ENCODE measurements at places on chromosomes 12 and 14. TPM values are rescaled to one million over a fixed set of nuclear protein-coding genes. Genes with fewer than 3 reads are reported as not detected.

DNA sequence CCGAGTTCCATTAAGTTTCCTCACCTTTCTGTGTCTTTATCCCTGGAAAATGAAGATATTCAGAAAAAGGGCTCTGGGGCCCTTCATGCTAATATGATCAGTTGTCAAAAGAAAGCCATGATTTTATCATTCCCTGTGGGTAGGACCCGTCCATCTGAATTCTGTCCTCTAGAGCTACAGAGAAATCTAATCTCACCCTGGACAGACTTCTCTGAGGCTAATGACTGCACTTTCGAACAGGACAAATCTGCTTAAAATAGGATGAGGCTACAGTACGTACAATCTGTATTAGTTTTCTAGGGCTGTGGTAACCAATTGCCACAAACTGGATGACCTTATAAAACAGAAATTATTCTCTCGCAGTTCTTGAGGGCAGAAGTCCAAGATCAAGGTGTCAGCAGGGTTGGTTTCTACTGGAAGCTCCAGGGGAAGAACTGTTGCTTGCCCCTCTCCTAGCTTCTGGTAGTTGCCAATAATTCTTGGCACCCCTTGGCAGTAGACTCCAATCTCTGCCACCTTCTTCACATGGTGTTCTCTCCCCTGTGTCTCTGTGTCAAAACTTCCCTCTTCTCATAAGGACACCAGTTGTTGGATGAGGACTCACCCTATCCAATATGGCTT lies 1.3 kb downstream of the AK7 start:
- no peak for DNase-seq

DNA sequence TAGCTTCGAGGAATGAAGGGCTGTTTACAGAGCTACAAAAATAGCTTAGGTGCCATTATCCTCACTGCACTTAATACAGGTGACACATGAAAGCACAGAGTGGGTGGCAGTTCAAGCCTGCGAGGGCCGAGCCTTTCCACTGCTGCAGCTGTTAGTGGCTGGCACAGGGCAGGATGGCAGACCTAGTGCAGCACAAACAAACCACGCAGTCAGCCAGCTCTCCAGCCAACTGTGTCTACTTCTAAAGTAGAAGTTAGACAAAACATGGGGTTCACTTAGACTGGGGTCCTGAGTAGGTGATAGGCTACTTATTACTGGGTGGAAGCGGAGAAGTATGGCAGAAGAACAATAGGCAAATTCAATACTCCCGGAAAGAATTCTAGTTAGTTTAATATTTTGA lies 95.4 kb downstream of the DUSP16 start:
- DNase-seq = no peak

DNA sequence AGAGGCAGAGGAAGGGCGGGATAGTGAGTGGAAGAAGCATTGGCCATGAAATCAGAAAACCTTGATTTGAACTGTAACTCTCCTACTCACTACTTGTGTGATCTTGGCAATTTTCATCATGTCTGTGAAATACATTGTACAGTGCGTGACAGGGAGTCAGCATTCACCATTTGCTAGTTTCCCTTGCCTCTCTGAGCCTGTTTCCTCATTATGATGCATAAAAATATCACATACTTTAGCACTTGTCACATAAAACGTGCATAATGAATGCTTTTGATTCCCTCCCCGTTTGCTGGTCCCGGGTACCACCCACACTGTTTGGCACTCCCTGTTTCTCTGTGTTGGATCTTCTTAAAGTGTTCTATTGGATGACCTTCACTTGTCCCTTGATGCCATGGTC lies 101.1 kb upstream of the FRMD6 start:
- DNase-seq = no peak

DNA sequence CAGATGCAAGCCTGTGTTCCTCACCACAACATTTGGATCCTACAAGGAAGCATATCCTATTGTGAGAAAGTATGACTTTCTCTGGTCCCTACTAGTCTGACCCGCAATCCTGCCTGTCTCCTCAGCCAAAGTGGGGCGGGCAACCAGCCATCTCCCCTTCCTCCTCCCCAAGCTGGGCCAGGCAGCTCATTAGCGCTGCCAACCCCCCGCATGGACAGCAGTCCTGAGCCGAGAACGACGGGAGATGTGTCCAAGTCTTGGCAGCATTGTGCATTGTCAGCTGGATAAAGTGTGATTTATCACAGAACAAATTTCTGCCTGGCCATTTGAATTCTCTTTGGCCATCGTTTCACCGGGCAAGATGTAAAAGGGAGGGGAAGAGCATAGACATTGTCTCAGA lies 139.4 kb downstream of the SLC15A4 start:
- peak; percentile 57 for DNase-seq

DNA sequence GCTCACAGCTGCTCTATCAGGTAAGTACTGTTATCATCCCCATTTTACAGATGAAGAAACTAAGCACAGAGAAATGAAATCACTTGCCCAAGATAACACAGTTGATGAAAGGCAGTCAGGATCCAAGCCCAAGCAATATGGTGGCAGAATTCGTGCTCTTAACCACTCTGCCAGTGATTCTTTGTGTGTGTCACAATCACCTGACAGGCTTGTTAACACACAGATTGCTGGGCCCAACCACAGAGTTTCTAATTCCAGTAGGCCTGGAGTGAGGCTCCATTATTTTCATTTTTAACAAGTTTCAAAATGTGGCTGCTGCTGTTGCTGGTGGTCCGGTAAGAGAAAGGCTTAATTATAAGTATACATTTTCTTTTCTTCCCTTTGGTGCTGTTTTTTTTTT lies 134.2 kb downstream of the TGFB3 start:
- no peak for DNase-seq

GRCh38 chr14:71574976-71575375 lies 357.3 kb upstream of the RGS6 start:
- DNase-seq = no peak

- DNase-seq = no peak
Measured at GRCh38 chr12:62250671-62251608, 9.3 kb upstream of the USP15 start.

- no peak for DNase-seq
Measured at GRCh38 chr14:43413084-43413483, 1094.0 kb downstream of the FSCB start.

Gene GNB3
- total RNA-seq = 5.5 TPM

Gene DDX55
- 20.6 TPM for total RNA-seq

Gene ABCC9
- total RNA-seq = 12.6 TPM
